NCI-H1105 treated with DMSO at 0.1 percent for 48 hours (cell line): ENCODE measurements at places on chromosomes 5 and 9.

DNA sequence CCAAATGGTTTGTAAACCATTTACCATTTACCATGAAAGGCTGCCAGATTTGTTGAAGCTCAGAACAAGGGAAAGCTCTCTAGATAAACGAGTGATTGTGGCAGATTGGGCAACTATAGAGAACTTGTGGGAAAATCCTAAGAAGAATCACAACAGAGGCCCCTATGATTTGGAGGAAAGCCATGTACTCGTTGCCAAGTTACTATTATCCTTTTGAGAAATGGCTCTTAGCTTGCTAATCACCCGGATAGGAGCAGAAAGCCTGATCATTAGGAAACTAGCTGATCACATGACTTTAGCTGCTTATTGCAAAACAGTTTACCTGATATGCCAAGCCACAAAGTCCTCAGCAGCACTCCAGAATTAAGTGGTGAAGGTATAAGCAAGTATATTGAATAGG lies 23.5 kb upstream of the ATG10 start:
- no peak for DNase-seq

DNA sequence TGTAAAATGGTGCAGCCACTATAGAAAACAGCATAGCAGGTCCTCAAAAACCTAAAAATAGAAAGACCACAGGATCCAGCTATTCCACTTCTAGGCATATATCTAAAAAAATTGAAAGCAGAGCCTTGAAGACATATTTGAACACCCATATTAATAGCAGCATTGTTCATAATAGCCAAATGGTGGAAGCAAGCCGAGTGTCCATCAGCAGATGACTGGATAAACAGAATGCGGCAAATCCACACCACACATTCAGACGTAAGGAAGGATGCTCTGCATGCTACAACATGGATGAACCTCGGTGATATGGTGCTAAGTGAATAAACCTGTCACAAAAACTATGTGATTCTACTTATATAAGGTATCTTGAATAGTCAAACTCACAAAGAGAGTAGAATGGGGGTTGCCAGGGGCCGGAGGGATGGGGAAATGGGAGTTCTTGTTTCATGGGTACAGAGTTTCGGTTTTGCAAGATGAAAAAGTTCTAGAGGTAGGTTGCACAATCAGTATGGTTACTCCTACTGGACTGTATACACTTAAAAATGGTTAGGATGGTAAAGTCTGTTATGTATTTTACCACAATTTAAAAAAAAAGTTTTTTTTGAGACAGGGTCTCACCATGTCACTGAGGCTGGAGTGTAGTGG lies 17.1 kb upstream of the HSD17B3 start:
- no peak for DNase-seq

GRCh38 chr9:93586290-93587057 lies 10.1 kb downstream of the PHF2 start:
- no peak for DNase-seq

DNA sequence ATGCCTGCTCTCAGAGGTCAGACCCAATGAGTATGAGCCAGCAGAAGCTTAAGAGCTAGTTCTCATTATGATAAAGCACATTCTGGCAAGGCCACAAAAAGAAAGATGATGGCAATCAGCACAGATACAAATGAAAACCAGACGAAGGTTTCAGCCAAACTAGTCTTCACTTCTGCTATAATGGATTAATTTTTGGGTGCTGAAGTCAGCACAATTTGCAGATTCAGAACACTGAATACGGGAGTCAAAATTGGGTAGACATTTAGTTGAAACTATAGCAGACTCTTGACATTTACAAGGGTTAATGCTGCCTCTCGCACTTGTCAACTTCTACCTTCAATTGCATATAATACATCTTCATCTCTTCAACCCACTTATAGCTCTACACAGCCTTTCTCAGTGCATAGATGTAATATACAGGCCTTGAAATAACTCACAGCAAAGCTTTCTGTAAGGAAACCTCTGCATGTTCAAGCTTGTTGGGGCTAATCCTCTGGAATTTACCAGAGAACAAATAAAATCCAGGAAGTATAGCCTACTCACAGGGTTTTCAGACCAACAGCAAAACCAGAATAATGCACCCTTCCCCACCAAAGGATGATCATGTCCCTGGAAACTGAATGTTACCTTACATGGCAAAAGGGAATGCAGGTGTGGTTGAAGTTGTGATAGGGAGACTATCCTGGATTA lies 77.1 kb downstream of the BAAT start:
- DNase-seq = no peak

- DNase-seq = no peak
Measured at GRCh38 chr5:93421987-93422401, 159.0 kb downstream of the NR2F1-AS1 start.

GRCh38 chr9:81053298-81054025 lies 635.9 kb downstream of the TLE1 start:
- DNase-seq = no peak

GRCh38 chr9:108864446-108864845 lies 2.4 kb downstream of the ACTL7A start:
- no peak for DNase-seq
